NCI-H187 (cell line): ENCODE measurements at places on chromosomes 5 and 9.

- no peak for DNase-seq
Measured at GRCh38 chr5:98880151-98880550, 48.7 kb downstream of the CHD1 start.

GRCh38 chr9:37986771-37987258, 82.2 kb downstream of the SHB start:
- no peak for DNase-seq

DNA sequence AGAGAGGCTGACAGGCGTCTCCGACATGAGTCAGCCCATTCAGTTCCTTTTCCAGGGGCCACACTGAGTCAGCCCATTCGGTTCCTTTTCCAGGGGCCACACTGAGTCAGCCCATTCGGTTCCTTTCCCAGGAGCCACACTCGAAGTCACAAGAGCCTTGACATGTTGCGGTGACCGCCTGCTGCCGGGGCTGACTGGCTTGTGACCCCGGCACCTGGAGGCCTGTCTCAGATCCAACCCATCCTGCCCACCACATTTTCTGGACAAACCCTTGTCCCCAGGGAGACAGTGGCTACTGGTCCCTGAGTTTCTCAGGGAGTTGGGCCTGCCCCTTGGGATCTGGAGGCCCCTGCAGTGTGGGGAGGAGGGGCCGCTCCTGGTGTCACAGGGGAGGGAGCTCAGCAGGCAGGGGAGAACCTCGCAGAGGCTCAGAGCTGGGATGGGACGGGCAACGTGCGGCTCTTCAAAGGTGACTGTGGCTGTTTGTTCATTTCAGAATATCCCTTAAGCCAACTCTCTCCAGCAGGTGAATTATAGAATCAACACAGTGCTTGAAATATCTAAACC, 40.5 kb upstream of the LPCAT1 start:
- no peak for DNase-seq

- DNase-seq = no peak
Measured at GRCh38 chr5:112634166-112634565, 103.5 kb upstream of the APC start.

GRCh38 chr9:35636135-35636876, 14.4 kb downstream of the SIT1 start:
- no peak for DNase-seq
